ENCODE measurements at places on chromosomes 3 and 15.

- no peak for DNase-seq
Observed at GRCh38 chr15:98727115-98728040, 79.0 kb downstream of the IGF1R start.

DNA sequence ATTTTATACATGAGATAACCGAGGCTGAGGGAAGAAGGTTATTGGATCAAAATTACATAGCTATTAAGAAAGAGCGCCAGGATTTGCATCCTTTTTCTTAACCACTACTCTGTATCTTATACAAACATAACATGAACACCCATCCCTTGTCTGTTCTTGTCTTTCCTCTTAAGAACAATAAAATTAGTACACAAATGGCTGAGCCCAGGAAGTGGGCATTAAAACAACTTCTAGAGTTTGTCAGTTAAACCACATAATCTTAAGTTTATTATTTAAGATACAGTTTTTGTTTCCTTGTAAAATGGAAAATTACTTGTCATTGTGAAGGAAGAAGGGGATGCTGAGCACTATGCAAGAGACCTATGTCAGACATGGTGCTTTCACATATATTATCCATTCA is 48.9 kb upstream of the PPIB start:
- DNase-seq, result no peak

DNA sequence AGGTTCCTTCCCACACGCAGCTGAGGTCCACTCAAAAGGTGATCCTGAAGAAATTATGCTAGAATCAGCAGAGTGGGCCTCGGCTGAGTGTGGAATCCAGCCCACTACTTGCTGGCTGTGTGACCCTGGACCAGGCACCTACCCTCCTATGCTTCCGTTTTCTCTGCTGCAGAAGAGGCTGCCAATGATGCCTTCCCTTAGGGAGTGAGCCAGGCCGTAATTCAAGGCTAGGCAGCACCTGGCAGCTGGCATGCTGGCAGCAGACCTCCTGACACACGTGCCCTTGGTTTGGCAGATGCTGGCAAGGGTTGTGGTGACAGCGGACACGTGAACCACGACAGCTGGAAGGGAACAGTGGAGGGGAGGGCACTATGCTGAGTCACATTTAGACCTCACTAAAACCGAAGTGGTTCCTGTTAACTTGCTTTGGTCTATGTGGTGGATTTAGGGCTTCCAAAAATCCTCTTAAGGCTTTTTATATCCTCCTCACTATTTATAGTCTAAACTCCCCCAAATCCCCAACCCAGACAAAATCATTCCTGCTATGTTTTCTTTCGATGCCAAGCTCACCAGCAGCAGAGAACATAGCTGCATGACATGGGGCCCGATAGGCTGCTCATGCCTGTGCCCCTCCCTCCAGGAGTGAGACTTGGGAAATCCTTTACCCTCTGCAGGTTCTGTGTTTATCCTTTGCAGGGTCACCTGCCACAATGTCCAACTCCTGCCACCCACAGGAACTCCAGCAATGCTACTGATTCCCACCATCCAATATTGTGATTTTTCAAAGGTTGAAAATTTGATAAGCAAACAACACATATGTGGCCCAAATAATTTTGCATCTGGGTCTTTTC is 10.6 kb upstream of the PCSK6 start:
- DNase-seq, result peak; percentile 58

DNA sequence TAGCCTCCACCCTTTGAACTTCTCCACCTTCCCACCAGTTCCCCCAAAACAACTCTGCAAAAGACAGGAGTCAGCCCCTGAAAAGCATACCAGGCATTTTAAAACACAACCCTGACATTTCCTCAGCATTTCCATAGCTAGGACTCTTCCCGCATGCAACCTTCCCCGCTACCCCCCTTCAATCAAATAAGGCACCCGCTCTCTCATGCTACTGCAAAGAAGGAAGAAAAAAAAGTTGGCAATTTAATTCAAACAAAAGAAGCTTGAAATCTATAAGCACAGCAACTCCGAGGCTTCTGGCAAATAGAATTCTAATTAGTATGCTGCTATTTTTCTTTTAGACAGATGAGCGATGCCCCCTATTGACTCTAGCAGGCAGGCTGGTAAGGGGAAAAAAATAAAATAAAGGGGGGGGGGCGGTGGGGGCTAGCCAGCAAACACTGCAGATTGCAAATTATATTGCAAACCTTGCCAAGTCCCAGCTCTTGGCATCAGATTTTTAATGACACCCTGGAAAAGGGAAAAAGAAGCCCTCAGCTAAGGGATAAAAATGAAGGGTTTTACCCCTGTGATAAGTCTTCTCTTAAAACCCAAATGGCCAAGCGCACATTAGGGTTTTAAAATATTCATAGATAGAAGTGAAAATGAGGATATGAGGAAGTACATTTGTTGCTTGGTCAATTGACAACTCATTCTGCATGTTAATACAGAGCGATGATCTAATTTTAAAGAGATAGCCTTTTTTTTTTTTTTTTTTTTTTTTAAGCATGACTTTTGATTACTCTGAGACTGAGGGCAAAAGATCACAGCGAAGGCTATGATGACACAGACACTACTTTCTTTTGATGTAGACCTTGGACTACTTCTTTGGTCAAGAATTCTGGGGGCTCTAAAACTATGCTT is 255.2 kb downstream of the NR2F2 start:
- no peak for DNase-seq
